ENCODE measurements at places on chromosomes 3 and 15.

GRCh38 chr3:89098173-89098572 lies 9.2 kb upstream of the EPHA3 start:
- no peak for DNase-seq

- no peak for DNase-seq
Observed at GRCh38 chr3:141129049-141129448, 77.9 kb downstream of the SPSB4 start.

DNA sequence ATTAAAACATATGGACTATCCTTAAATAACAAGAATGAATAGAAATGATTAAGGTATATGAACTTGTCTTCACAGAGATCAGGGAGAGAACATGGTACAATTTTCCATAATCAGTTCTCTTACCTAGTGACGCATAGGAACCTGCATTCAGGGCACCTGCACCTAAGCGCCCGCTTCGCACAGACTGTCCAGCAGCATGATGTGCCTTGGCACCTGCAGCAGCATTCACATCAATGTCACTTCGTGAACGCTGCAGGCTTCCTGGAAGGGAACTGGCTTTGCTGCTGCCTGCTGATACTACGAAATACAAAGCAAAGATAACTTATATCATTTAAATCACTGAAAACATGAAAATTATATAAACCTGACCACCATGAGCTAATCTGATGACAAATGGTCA lies 115.2 kb downstream of the CLASP2 start:
- DNase-seq: no peak

- DNase-seq: no peak
Observed at GRCh38 chr3:186589121-186589520, 18.6 kb downstream of the DNAJB11 start.

- DNase-seq: no peak
Observed at GRCh38 chr15:39502082-39502447, 78.8 kb upstream of the THBS1 start.

DNA sequence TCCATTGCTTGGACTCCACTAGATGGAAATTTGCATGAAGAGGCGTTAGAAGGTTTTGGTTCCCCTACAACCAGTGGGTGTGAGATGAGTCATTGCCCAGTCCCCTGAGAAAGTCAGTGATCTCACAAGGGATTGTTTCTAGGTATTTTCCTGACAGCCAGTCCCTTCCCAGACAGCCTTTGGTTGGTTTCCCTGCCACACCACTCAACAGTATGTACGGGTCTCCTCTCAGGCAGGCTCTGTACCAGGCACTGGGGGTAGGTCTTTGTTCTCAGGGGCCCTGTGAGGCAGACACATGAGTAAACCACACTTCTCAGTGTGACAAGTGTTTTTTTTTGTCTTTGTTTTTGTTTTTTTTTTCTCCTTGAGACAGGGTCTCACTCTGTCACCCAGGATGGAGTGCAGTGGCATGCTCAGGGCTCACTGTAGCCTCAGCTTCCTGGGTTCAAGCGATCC lies 4.0 kb downstream of the LAMP3 start:
- peak; percentile 31 for DNase-seq

GRCh38 chr3:140319739-140320138 lies 358.1 kb upstream of the TRIM42 start:
- DNase-seq: no peak

- no peak for DNase-seq
Observed at GRCh38 chr15:33860754-33861153, 107.5 kb upstream of the CHRM5 start.
